ENCODE measurements at places on chromosomes 2 and 18.

DNA sequence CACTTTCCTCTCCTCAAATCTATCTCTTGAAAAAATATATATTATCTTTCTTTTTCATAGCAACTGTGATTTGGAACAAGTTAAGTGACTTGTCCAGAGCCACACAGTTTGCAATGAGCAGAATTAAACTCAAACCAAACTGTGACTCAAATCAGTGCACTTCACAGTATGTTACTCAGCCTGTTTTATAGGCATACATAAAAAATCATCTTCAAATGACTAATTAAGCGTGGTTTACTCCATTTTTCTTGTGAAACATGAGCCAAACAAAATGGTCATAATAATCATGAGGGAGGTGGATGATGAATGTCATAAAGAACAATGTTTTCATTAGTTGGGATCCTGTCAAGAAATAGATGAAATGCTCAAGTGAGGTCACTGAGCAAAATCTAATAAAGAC lies 6.1 kb upstream of the CCDC178 start:
- no peak for DNase-seq

DNA sequence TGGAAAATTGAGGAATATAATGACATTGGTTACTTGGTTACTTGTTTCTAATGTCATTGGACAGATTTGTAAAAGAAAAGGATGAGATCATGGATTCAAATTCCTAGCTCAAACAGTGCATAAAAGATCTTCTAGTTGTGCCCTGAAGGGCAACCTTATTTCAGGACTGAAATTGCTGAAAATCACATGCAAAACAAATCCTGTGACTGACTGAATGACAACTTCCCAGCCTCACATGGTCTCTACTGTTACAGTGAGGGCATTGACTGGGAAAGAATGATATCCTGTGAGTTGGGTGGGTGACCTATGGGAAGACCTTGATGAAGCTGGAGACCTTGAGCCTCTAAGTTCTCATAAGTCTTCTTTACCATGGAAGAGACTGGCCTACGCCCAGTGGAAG lies 90.4 kb upstream of the HAAO start:
- no peak for DNase-seq

- peak; percentile 27 for DNase-seq
Observed at GRCh38 chr2:128591022-128591860, 272.6 kb upstream of the HS6ST1 start.

GRCh38 chr18:25443776-25444175 lies 91.8 kb upstream of the ZNF521 start:
- DNase-seq: no peak

DNA sequence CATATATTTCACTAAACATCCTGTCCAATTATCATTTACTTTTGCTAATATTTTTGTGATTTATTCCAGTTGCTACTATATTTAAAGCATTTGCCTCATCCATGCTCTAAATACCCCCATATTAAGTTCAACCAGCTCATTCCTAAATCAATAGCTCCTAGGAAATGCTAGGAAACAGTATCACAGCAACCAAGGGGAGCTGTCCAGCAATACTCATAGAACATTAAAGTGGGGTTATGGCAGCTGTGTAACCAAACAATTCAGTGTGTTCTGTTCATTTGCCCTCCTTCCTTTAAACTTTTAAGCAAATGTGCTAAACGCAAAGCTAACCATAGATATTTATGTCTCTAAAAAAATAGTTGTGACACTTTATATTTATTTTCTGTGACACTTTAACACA lies 41.1 kb downstream of the ACVR1C start:
- DNase-seq: no peak

GRCh38 chr18:1648712-1649111 lies 744.0 kb downstream of the ADCYAP1 start:
- DNase-seq: no peak

- no peak for DNase-seq
Observed at GRCh38 chr2:234463626-234464290, 33.1 kb downstream of the ARL4C start.

DNA sequence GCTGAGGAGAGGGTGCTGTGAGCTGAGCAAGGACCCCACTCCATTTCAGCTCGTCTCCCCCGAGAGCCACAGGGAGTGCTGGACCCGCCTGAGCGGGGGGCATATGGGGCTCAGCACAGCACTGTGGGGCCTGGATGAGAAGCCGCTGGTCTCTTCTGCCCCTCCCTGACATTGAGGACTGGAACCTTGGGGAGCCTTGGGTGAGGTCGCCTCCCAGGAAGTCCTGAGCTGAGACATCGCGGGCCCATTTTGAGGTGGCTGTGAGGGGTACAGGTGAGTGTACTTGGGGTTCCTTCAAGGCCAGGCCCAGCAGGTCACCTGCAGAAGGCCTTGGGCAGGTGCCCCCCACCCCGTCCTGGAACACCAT lies 3.1 kb upstream of the AQP12A start:
- DNase-seq: no peak

DNA sequence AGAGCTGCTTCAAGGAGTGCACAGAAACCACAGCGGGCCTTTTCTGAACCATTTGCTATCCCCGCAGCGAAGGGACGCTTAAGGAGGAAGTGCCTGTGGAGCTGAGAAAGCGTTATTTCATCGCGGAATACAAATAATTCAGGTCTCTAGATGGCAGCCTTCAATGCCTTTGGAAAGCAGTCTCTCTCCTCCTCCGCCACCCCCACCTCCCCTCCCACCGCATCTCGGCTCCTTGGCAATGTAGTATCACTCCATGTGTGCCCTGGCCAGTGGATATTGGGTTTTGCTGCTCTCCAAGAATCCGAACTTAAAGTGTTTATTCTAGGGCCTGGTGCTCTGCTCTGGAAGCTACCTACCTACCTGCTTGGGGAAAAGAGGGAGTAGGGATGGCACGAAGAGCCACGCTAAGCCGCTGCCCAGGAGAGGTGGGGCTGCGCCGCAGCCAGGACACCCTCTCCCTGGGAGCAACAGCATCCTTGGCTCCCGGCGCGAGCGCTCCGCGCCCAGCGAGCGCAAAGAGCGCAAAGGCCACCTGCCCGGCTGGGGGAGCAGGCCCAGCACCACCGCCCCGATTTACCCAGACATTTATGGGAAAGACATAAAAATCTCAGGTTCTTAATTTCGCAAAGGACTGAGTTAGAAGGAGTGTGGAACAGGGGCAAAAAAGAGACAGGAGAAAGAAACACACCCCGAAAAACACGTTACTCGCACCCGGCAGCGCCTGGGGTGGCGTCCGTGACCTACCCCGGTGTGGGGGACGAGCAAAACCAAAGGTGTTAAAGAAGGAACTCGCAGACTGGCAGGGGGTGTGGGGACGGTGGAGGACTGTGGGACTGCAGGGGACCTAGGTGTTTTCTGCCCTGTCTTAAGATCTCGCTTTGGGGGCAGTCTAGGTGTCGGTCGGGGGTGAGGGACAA lies 1.0 kb downstream of the SPHKAP start:
- peak; percentile 47 for DNase-seq

GRCh38 chr2:183195998-183196409 lies 71.8 kb downstream of the NUP35 start:
- no peak for DNase-seq

DNA sequence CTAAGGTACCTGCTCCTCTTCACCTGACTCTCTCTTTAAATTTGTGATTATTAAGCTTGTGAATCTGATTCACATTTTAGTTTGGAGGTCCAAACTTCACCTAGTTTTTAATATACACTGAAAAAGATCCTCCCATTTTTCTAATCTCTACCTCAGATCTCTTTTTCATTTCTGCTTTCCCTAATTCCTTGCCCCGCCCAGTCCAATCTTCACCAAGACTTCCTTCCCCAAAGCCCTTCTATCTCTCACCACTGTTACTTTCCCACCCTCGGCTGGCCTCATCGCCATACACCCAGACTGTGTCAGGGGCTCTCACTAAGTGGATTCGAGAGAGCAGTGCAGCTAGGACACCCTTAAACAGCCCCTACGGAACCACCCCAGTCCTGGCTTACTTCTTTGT lies 40.0 kb downstream of the LBH start:
- DNase-seq: no peak

- peak; percentile 58 for DNase-seq
Observed at GRCh38 chr2:31319406-31320175, 85.6 kb downstream of the EHD3 start.

DNA sequence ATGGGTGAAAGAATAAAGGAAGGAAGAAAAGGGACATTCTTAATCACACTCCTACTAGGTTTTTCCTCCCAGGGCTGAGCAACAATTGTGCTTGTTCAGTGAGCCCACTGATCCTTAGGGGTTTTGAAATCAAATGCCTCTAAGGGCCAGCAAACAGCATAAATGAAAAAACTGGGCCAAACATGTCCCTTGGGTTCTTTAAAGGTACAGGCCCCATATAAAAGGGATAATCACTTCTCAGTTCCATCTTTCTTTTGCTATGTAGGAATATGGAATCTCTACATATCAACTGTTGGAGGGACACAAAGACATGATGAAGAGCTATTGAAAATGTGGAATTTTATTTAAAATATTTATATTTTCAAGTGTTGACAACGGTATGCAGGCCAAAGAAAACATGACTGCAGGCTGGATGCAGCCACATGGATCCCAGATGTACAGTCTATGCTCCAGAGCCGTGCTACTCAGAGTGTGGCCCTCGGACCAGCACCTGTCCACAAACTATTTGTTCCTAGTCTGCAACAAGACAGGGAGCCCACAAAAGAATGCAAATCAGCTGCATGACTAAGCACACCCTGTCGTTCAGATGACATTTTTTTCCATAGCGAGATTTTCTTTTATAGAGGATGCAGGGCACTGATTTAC lies 110.0 kb downstream of the CDH20 start:
- DNase-seq: no peak

DNA sequence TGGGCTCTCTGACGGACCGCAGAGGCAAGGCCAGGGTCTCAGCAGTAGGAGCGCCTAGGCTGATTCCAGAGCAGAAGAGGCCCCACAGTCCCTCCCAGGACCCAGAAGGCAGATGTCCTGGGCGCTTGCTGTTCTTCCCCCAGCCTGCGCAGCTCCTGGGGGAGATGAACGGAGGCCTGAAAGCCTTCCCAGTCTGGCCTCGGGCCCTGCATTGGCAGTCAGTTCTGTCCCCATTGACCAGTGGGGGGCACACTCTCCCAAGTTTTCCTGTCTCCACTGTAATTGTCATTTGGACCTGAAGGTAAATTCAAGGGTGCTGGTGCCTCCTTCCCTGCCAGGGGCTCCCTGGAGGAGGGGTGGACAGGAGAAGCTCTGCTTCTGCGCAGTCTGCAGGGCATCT lies 345.7 kb downstream of the CYP26B1 start:
- peak; percentile 78 for DNase-seq

DNA sequence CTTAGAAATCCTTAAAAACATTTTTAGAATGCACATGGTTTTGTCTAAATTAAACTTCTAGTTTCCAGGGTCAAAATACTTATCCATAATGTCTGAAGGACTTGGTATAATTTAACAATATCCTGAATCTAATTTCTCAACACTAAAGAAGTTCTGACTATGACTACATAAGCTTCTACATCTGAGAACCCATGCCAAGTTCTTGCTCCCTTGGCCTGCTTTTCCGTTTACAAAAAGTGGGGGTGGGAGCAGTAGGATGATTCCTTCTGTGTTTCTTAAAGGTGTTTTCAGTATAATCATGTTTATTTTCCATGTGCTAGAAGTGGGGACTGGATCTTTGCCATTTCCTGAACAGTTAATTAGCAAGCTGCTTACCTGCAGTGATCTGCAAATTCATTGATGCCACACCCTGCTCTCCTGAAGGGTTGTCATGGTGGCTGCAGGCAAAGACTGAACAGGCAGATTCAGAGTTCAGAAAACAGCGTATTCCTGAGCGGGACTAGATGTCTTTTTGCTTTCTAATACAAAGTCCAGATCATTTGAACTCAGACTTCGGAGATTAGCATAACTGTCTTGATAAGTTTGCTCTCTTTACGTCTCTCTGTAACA lies 36.2 kb downstream of the ADNP2 start:
- no peak for DNase-seq

DNA sequence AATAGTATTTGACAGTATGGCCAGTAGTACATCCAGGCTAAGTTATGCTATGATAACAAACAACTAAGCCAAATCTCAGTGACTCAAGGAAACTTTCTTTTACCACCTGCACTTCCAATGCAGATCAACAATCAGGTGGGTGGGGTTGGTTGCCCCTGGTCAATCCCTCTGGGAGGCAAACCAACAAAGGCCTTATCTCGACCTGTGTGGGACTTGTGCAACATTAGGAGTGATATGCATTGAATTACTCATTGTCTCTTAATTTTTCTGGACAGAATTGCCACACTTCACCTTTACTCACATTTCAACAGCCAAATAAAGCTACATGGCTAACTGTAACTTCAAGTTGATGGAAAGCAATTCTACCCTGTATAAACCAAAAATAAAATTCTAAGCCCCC lies 1049.3 kb upstream of the CDH2 start:
- DNase-seq: no peak

- DNase-seq: no peak
Observed at GRCh38 chr2:33925311-33925710, 326.2 kb upstream of the FAM98A start.

DNA sequence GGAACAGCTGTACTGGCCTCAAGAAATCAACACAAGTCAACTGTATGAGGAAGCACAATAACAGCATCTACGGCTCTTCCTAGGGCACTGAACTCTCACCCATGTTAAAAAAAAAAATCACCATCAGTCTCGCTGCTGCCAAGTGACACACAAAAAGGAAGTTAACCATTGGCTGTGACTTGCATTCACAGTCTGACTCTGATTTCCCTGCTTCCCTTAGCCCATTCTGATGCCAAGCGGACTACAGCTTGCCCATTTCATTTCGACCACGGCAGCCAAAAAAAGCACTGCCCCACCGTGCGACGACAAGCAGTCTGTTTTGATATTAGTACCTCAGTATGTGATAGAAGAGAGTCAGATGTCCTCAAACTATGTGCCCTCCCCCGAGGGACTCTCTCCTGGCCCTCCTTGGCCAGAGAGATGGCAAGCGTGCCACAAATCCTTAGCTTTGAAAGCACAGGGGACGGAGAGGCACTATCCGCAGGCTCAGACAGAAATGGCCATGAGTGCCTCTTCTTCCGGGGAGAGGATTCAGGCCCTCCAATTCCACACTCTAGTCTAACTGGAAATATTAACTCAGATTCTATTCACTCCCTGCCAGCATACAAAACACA lies 250.0 kb downstream of the TCF4 start:
- peak; percentile 54 for DNase-seq

DNA sequence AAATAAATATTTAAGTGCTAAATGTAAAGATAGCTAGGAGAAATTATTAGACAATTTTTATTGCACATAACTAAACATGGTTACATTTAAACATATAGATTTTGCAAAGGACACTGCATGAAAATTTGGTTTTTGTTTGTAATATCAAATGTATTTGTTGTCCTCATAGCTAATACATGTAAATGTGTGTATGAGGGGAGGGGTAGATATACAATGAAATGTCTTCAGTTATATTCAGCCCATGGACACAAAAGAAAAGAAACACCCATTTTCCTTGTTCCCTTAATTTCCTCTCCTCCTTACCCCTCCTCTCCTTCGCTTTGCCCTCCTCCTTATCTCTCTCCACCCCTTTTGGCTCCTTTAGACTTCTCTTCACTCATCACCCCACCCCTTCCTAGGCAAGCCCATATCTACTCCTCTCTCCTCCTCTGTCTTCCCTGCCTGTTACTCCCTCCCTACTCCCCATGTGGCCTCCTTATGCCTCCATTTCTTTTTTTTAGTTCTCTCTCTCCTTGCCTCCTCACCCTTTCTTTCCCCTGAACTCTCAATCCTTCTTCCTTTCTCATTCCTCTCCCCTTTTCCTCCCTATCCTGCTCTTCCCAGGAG lies 1.4 kb downstream of the COL3A1 start:
- no peak for DNase-seq

GRCh38 chr2:132652474-132652873 lies 17.5 kb downstream of the LYPD1 start:
- no peak for DNase-seq

Data from Right ventricle myocardium superior (tissue), 1 donor.